ENCODE measurements at places on chromosomes 16 and 17.

GRCh38 chr16:89748921-89749320 is 27.6 kb downstream of the ZNF276 start:
- DNase-seq: no peak

GRCh38 chr17:33241390-33241789 is 51.7 kb downstream of the ASIC2 start:
- DNase-seq: no peak

- DNase-seq: no peak
Measured at GRCh38 chr17:35094902-35095301, 24.8 kb downstream of the RAD51D start.

- DNase-seq: no peak
Measured at GRCh38 chr17:79795795-79796443, 958 bp downstream of the CBX8 start.

DNA sequence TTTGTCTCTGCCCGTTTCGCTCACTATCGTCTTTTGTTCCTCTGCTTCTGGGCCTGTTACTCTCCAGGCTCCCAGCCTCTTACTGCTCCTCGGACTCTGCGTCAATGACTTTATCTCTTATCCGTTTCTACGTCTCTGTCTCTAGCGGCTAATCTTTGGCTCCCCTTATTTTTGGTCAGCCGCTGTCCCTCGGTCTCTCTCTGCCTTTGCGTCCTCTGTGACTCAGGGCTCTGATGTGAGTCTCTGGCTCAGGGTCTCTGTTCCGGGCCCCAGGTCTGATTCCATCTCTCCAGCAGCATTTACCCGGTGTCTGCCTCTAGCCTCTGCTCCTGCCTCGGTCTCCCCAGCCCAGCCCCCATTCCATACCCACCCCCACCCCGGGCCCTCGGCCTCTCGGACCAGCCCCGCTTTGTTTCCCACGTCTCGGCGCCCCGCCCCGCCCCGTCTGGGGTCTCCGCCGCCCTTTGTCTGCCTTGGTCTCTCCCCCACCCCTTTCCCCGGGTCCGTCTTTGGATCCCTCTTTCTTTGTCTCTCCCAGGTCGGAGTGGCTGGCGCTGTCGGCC is 547 bp upstream of the ZNF48 start:
- no peak for DNase-seq

DNA sequence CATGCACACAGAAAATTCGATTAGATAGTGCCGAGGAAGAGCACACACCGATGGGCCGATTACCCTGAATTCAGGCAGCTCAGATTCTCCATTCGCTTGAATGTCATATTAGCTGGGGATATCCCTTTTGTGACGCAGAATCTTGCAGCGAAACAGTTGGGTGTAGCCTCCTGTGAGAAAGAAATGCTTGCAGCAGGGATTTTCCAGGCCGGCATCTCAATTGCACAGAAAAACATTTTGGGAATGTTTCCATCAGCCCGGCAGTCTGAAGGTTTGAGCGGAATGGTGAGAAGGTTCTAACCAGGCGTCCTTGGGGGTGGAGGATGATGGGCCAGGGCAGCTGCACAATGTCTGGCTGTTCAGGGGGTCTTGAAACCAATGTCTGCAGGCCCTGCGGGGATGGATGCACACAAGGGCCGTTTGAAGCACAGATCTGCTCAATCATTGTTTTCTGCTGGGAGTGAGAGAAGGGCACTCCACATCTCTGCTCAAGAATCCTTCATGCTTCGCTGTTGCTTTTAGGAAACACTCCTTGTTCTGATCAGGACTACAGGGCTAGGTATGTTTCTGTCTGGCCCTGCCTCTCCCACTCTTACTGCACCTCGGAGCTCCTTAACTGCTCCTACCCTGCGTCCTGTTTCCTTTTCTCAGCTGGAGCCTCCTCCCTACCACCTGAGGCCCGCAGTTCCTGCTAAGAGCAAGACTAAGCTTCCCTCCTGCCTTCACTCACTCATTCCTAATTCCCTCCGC is 94.6 kb downstream of the CMIP start:
- DNase-seq: no peak

- DNase-seq: peak; percentile 50
Measured at GRCh38 chr17:60506312-60506711, 19.7 kb downstream of the APPBP2 start.

DNA sequence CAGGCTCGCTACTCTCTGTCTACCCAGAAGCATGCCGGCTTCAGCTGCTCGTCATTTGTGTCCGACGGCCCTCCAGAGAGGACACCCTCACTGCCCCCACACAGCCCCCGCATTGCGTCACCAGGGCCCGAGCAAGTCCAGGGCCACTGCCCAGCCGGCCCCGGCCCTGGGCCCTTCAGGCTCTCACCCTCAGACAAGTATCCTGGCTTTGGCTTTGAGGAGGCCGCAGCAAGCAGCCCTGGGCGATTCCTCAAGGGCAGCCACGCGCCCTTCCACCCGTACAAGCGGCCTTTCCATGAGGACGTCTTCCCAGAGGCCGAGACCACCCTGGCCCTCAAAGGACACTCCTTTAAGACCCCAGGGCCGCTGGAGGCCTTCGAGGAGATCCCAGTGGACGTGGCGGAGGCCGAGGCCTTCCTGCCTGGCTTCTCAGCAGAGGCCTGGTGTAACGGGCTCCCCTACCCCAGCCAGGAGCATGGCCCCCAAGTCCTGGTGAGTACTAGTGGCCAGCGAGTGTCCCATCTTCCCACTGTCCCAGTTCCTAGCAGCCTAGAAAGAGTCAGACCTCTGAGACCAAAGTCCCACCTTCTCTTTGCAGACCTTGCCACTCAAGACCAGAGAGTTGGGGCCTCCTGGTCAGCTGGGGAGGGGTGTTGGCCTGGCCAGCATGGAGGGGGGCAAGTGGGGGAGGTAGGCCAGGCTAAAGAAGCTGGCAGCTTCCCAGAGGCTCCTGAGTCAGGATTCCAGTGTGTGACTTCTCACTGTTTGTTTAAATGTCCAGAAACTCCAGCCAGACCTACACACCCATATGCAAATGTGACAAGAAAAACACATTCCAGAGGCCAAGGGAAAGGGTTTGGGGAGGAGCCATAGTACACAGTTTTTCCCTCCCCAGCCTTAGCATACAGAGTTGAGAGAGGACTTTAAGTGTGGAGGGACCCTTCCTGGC is 18.6 kb downstream of the FOXN1 start:
- no peak for DNase-seq

GRCh38 chr17:4936436-4936835 is 3.4 kb downstream of the SLC25A11 start:
- no peak for DNase-seq

DNA sequence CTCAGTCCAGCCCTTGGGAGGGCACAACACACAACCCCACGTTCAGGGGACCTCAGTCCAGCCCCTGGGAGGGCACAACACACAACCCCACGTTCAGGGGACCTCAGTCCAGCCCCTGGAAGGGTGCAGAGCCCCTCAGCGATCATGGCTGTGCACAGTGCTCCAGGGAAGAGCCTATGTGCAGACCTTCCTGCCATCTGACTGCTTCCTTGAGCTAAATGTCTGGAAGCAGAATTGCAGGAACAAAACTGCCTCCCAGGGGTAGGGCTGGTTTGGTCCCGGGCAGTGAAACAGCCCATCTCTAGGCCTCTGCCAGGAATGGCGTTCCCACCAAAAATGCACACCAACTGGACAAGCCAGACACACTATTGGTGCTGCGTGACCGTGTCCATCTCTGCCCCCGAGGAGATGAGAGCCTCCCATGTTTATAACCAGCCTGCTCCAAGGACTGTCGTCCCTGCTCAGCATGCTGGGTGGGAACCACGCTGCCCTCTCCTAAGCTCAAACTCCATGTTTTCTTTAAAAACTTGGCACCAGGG is 44.0 kb downstream of the ZNF276 start:
- DNase-seq: no peak

GRCh38 chr17:47621293-47622179 is 28.2 kb upstream of the KPNB1 start:
- DNase-seq: no peak

DNA sequence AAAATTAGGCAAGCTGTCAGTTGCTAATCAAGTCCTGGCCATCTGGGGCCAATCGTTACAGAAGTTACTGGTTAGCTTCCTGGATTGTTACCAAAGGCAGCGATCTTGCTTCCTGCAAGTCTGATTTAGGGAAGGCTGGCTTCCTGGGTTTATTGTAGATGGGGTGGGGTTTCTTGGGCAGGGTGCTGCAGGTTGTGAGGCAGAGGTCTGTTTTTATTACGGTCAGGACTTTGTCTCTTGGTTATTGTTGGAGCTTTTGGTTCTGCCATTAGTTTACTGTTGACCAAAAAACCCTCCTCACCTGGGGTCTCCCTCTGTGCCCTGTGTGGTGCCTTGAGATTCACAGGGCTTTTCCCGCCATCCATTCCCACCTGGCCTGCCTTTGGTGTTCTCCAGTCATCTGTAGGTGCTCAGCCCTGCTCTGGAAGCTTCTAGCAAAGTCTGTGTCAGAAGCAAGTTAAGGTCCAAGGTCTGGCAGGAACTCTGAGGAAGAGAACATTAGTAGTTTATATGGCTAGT is 36.9 kb downstream of the SLC47A1 start:
- no peak for DNase-seq

DNA sequence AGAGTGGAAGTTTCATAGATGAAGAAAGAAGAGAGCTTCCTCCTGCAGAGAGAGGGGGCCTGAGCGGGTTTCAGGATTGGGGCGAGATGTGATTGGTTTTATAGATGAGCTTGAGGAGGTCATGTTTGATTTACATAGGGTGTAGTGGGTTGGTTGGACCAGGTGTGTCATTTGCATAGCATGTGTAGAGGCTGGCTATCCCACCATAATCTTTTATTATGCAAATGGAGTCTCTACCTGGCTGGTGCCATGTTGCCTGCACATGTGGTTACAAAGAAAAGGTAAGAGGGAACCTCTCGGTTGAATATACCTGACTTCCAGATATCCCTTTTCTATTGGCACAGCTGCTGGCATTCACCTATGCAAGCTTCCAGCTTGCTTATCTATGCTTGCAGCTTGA is 228.1 kb downstream of the BCAS3 start:
- DNase-seq: no peak

GRCh38 chr16:51755577-51756355 is 604.7 kb upstream of the SALL1 start:
- DNase-seq: no peak

- no peak for DNase-seq
Measured at GRCh38 chr17:37440424-37440823, 33.7 kb downstream of the TADA2A start.

DNA sequence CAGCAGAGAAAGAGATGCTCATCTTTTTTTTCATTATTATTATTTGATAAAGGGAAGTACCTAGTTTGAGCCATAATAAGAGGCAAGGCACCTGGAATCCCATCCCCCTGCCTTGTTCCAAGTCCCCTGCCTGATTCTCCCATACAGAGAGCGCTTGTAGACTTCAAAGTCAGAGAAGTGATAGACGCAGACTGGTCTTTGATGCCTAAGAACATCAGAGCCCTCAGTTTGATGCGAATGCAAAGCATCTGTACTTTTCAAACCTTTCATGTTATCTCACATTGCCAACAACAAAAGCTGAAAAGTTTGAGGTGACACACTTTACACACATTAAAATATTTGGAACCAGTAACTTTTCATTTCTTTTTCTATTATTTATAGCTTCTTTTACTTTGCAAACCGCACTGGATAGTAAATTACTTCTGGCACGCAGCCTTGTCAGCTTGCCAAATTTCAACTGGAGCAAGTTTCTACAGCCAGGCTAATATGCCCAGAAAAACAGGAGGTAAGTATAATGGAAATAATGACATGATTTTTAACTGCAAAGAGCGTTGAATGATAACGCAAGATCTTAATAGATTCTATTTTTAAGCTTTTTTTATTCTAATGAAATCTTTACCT is 5.9 kb upstream of the UTP6 start:
- DNase-seq: peak; percentile 86

GRCh38 chr17:6393351-6393952 is 41.5 kb downstream of the AIPL1 start:
- DNase-seq: no peak

DNA sequence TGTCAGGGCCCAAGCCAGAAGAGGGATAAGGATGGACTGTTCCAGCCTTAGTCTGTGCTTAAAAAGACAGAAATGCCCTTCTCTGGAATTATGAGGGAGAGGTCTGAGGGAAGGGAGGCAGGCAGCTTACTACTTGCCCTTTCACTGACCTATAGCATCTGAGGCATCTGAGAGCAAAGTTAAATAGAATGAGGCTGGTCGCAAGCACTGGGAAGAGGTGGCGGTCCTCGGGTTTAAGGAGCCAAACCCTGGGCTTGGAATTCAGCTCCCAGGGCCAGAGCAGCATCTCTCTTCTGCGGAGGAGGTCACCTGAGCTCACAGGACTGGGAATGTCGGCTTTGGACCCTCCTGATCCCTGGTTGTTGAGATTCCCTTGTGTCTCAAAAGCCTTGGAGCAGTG is 3.1 kb upstream of the LIMD2 start:
- DNase-seq: no peak

GRCh38 chr16:30737794-30738648 is 10.2 kb upstream of the PHKG2 start:
- no peak for DNase-seq

GRCh38 chr17:75266316-75267152 is 4.5 kb downstream of the MIF4GD start:
- DNase-seq: no peak

DNA sequence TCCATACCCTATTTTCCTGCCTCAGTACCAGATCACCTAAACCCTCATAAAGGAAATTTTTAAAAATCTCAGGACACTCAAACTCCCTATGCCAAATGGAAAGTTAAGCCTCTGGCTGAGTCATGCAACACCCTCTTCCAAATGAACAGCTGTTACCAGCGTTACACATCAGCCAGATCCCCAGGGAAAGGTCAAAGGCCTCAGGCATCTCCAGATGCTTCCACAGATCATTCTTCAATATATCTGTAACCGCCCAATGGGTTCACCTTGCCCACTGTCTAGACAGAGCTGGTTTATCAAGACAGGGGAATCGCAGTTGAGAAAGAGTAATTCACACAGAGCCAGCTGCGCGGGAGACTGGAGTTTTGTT is 29.1 kb upstream of the SHCBP1 start:
- DNase-seq: no peak

- DNase-seq: no peak
Measured at GRCh38 chr16:69402439-69402838, 16.6 kb upstream of the TERF2 start.

DNA sequence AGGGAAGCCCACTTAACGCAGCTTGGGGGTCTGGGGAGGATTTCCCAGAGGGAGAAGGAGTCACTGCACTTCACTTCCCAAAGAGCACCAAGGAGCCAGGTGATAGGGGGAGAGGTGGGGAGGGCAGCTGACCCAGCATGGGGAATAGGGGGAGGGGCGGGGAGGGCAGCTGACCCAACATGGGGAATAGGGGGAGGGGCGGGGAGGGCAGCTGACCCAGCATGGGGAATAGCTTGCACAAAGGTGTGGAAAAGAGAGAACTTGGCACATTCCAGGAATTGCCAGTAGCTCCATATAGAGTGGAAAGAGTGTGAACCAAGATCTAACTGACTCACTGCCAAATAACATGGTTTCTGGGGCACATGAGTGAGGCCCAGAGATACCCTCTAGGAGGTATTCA is 110.3 kb downstream of the CCT6B start:
- no peak for DNase-seq

DNA sequence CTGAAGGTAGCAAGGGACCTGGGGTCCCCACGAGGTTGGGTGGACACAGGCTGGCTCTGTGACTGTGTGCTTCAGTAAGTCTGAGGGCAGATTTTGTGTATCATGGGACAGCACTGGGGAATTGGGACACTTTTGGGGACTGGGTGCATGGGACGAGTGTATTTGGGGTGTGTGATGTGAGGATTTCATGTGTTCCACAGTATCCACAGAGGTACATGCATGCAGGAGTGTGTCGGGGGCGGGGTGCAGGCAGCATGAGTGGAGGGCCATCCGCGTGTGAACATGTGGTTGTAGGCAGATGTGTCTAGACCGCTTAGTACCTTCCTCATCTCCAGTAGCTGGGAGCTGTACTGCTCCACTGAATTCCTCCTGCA is 1.1 kb upstream of the DLX3 start:
- no peak for DNase-seq
